ENCODE measurements at places on chromosomes 3 and 15.

GRCh38 chr3:177837951-177838655, 640.8 kb upstream of the TBL1XR1 start:
- DNase-seq = no peak

GRCh38 chr3:16318176-16318575, 53.2 kb downstream of the OXNAD1 start:
- no peak for DNase-seq

- no peak for DNase-seq
These were observed 61.3 kb downstream of the ABHD2 start for GRCh38 chr15:89149501-89150101.

DNA sequence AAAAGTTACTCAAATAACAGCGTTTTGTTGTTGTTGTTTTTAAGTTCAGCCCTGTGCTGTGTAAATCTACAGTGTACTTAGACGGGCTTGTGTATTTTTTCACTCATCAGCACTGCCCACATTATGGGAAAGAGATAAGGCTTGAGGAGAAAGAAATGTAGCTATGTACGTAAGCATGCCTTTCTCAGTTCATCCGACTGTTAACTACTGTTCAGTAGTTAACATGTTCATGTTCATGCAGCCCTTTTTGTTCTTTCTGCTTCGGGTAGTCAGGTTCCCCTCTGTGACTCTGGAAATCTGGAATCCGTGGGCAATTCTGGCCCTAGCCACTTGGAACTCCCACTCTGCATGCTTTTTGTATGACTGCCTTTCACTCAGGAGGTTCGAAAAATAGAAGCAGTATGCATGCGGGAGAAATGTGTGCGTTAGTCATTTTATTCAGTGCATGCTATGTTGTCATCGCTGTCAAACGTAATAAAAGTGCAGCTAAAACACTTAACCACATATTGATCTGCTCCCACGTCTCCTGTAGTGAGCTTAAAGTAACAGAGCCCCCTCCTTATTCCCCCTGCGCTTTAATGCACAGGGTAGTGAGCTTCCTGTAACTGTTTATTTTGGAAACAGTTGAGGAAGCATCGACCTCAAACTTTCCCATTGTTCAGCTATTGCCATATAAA, 283.1 kb upstream of the NR2F2 start:
- DNase-seq = no peak

- DNase-seq = no peak
These were observed 9.1 kb downstream of the CHD2 start for GRCh38 chr15:92909136-92909781.

DNA sequence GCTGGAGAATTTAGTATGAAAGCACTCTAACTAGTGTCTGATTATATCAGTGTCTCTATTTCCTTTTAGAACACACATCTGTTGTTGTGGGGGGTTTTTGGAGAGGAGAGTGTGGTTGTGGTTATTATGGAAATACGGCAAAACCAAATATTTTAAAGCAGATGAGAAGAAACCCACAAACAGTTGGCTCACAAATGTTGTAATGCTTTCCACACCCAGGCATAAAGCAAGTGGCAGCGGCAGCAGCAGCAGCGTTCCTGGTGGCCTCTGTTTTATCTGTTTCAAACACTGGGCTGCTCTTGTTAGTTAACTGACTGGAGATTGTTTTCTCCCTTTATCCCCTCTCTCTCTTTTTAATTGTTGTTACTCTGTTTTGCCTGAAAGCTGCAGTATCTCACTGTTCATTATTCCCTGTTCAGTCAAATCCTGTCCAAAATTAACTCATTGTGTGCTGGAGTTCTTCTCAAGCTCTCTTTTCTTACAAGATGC, 1045.5 kb upstream of the NR2F2 start:
- no peak for DNase-seq

- peak; percentile 93 for DNase-seq
These were observed 6.7 kb upstream of the ACSBG1 start for GRCh38 chr15:78241017-78241416.

DNA sequence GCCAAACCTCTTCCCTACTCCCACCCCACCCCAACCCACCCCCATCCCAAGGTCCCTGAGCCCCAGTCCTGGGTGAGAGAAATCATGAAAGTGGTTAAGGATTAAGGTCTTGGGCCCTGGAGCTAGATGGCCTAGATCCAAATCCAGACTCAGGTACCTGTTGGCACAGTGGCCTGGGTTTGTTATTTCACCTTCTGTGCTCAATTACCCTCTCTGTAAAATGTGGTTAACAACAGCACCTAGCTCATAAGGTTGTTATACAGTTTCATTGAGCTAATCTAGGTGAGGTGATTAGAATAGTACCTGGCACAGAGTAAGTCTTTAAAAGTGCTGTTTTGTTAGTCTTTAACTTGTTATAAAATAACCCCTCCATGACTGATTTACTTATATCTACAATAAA, 6.4 kb upstream of the SNUPN start:
- DNase-seq = no peak

Data from H9 (cell line).